Chondrocyte (in vitro differentiated cells): ENCODE measurements at places on chromosomes 6 and 20. TPM values are rescaled to one million over a fixed set of nuclear protein-coding genes. Genes with fewer than 3 reads are reported as not detected.
A peak's percentile ranks its signal among the peaks of the same experiment; 100 is the strongest.

Gene ZC2HC1B
- total RNA-seq = 0.46 TPM in 1 of 3 replicates, not detected in the others

- no peak for DNase-seq
Observed at GRCh38 chr20:8602389-8603116, 466.3 kb upstream of the PLCB4 start.

Gene CALHM6
- total RNA-seq = 1.9 to 3.6 TPM (median 2.7 TPM) in 3 replicates

GRCh38 chr20:64234291-64234791, 21.2 kb upstream of the PCMTD2 start:
- DNase-seq = peak; percentile 53

Gene LY6G6F
- total RNA-seq = not detected in 3 replicates

Gene BAG2
- total RNA-seq = 12.1 to 13.7 TPM (median 12.1 TPM) in 3 replicates

DNA sequence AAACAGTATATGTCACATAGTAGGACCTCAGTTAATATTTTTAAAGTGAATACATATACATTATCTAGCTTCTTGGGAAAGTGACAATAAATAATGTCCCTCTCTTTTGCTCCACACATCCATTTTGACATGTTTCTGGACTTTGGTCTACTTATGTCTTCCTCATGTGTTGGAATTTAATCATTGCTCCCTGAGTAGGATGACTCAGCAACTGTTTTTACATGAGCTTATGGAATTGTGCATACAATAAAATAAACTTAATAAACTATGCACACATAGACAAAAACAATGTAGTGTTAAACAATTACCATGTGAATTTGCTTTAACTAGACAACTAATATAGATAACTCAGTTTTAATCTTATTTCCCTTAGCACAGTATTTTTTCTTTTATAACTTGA, 503.8 kb downstream of the TFAP2B start:
- no peak for DNase-seq

GRCh38 chr20:57791966-57792365, 82.2 kb upstream of the PMEPA1 start:
- DNase-seq = no peak

Gene CDH4
- 0.48 to 1.1 TPM (median 0.99 TPM) in 3 replicates for total RNA-seq

GRCh38 chr20:58994390-58995159, 12.5 kb downstream of the CTSZ start:
- no peak for DNase-seq

DNA sequence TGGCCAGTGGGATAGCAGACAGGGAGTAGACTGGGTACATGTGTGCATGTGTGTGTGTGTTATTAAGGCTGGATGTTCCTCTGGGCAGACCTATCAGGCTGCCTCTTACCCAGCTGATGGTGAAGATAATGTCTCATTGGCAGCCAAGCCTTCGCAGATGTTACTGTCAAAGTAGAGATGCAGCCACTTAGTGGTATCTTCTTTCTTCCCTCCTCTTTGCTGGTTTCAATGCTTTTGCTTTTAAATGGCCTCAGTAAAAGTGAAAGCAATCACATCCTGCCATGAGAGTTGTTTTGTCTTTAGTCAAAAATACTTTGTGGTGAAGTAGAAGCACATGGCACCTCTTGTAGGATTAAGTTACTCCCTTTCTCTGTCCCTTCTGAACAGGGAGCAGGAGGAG, 57.5 kb downstream of the SNRNP48 start:
- DNase-seq = no peak

GRCh38 chr6:19210849-19211590, 626.1 kb upstream of the ID4 start:
- DNase-seq = no peak

Gene TSBP1
- not detected in 3 replicates for total RNA-seq

DNA sequence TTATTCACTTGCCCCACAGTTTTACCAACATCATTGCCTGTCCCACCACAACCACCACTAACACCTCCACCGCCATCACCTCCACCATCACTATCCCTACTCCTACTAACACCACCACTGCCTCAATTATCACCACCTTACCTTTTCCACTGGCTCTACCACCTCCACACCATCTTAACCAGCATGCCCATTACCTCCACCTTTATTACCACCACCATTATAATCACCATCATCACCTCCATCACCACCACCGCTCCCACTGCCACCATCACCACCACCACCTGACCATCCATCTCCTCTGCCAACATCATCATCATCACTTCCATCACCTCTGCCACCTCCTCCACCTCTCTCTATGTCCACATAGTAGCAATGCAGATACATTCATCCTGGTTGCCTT, 90.0 kb downstream of the SNAP25 start:
- no peak for DNase-seq

GRCh38 chr6:157516319-157517026, 135.5 kb downstream of the ZDHHC14 start:
- no peak for DNase-seq

Gene MICB
- total RNA-seq = 7.8 to 9.4 TPM (median 9.0 TPM) in 3 replicates

- DNase-seq = no peak
Observed at GRCh38 chr20:61030130-61030529, 221.9 kb upstream of the CDH4 start.

Gene ANKRD66
- not detected in 3 replicates for total RNA-seq

DNA sequence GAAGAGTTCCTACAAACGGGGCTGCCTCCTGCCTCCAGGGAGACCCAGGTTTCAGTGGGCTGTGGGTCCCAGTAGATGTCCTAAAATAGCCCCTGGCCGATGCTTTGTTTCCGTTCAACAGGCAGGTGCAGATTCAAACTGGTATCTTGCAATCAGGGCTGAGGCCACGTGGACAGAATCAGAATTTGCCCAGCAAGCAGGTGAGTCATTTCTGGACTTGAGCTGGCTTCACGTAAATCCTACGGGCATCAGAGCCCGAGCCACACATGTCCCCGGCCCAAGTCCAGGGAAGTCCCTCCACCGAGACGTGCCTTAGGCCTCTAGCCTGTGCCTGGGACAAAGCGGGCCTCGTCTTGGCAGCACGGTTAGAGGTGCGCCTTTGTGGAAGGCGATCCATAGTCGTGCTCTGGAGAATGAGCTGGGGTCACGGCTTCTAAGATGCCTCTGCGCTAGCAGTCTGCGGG, 101.6 kb upstream of the FRMD1 start:
- DNase-seq = no peak

Gene HCRTR2
- not detected in 3 replicates for total RNA-seq

Gene FAM162B
- not detected in 3 replicates for total RNA-seq

Gene CTAGE9
- total RNA-seq = not detected in 3 replicates

Gene MACROD2
- 2.7 to 4.8 TPM (median 3.2 TPM) in 3 replicates for total RNA-seq

Gene FRS3
- total RNA-seq = 3.0 to 3.8 TPM (median 3.3 TPM) in 3 replicates

DNA sequence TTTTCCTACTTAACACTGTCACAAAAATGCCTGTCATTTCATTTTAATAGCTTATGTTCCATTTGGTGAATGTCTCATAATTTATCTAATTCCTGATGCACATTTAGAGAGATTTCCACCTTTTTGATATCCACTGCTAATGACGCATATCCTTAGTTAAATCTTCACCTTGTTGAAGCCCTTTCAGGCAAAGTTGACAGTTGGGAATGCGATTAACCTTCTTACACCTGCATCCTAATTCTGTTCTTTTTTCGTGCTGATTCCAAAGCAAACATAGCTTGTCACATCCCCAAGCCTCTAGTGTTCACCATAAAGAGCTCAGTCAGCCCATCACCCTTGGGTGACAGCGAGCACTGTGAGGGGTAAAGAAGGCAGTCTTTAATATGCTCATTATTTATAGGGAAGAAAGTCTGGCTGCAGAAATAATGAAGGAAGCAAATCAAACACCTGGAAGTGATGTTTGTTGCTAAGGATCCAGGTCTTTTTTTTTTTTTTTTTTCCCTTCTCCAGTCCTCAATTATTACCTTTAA, 205.6 kb downstream of the DTNBP1 start:
- DNase-seq = no peak

- DNase-seq = no peak
Observed at GRCh38 chr6:24233813-24234442, 107.9 kb downstream of the NRSN1 start.

Gene HRH3
- not detected in 3 replicates for total RNA-seq

DNA sequence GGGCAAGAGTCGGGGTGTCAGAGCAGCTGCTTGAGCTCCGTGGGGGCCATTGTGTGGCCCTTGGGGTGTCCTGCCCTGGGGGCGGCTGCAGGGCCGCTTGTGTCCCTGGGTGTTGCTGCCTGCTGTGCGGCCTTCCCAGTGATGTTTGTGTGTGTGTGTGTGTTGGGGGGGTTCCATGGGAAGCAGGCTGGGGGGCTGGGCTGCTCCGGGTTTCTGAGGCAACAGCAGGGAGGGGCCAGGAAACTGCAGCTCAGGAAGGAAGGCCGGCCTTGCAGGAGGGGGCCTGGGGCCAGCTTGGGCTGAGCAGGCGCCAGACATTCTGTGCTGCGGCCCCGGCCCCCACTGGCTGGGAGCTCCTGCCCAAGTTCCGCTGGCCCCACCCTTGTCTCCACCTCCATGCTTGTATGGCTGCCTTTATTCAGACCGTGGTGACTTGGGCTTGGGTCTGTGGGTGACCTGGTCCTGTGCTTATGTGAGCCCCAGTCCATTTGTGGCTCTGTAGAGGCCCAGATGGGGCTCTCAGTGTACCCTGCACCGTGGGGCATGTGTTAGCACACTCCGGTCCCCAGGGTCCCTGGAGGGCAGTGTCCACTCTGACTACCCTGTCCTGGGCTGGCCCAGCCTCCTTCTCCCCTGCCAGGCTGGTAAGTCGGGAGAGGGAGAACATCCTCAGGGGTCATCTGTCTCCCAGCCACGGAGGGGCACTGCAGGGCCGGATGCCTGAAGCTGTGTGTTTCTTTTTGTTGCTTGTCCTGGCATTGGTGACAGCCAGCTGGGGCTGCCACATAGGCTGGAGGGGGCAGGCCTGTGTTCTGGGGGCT, 4.6 kb upstream of the SOX18 start:
- DNase-seq = no peak

GRCh38 chr6:134938896-134939295, 11.0 kb downstream of the ALDH8A1 start:
- DNase-seq = no peak

Gene MMP24
- 1.1 to 2.6 TPM (median 2.4 TPM) in 3 replicates for total RNA-seq

- no peak for DNase-seq
Observed at GRCh38 chr6:135657207-135657606, 159.7 kb upstream of the AHI1 start.

- no peak for DNase-seq
Observed at GRCh38 chr6:78511009-78511408, 356.3 kb upstream of the IRAK1BP1 start.

- DNase-seq = peak; percentile 82
Observed at GRCh38 chr6:169225887-169226286, 27.8 kb downstream of the THBS2 start.

Gene LY6G5B
- 10.2 to 14.3 TPM (median 11.7 TPM) in 3 replicates for total RNA-seq

GRCh38 chr6:108361312-108361932, 66.6 kb downstream of the AFG1L start:
- DNase-seq = no peak

GRCh38 chr6:166551754-166552495, 34.6 kb downstream of the RAMACL start:
- DNase-seq = no peak

- DNase-seq = no peak
Observed at GRCh38 chr6:144757299-144757698, 472.2 kb downstream of the UTRN start.

- no peak for DNase-seq
Observed at GRCh38 chr20:62424249-62425107, 2.9 kb downstream of the RBBP8NL start.

Gene PXT1
- total RNA-seq = not detected in 3 replicates

DNA sequence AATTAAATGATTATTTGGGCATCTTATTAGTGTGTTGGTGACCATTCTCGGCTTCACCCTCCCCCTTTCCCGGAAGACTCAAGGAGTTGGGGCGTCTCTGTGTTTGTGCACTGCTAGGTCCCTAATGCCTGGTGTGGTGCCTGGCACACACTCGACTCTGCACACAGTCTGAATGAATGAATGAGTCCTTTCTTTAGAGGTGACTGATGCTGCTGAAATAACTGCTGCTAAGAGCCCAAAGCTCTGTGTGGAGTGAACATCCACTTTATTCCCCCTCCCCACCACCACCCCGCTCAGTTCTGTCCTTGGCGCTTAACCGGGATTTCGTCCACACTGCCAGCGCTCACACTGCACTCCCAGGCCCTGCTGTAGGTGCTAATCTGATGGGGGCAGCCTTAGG, 1.2 kb upstream of the PHACTR3 start:
- DNase-seq = no peak

- DNase-seq = no peak
Observed at GRCh38 chr20:57482796-57483195, 42.1 kb downstream of the CTCFL start.

GRCh38 chr6:107770541-107770940, 53.6 kb downstream of the SCML4 start:
- DNase-seq = no peak

- no peak for DNase-seq
Observed at GRCh38 chr6:122511193-122511924, 39.8 kb upstream of the SERINC1 start.

- no peak for DNase-seq
Observed at GRCh38 chr6:85464260-85464644, 14.4 kb downstream of the NT5E start.

- peak; percentile 92 for DNase-seq
Observed at GRCh38 chr6:43972913-43973300, 154.3 kb downstream of the MRPL14 start.

DNA sequence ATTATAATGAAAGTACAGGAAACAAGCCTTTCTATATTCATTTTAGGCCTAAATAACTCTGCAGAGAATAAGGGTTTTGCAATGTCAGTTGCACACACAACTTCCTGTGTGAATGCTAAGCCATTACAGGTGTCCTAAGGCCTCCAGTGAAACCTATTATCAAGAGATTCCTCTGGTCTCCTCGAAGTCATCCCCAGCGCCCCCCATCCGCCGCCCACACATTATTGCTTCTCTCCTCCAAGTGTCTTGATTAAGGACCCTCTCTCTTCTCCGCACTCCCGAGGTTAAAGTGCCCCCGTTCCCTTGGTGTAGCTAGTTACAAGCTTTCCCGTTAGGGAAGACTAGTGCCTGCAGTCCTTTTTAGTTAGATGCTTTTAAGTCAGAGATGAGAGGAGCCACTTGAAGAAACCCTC, 1.3 kb downstream of the HIVEP2 start:
- no peak for DNase-seq

GRCh38 chr6:111159633-111160032, 72.3 kb downstream of the SLC16A10 start:
- DNase-seq = no peak

Gene ULBP2
- 7.7 to 15.1 TPM (median 13.9 TPM) in 3 replicates for total RNA-seq

DNA sequence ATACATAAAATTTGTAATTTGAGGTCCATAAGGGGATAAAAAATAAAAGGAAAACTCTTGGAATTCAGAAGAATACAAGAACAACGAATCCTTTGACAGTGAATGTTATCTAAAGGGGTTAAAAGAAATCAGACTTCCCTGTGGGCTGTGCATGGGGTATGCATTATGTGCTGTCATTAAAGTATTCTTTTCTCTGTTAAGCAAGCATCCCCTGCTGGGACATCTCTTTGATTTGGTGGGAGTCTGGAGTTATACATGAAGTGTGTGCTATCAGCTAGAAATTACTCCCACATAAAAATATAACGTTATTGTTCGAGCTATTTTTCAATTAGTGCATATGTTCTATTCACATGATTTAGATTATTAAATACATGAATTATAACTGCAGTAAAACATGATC, 195.2 kb downstream of the CENPW start:
- no peak for DNase-seq

DNA sequence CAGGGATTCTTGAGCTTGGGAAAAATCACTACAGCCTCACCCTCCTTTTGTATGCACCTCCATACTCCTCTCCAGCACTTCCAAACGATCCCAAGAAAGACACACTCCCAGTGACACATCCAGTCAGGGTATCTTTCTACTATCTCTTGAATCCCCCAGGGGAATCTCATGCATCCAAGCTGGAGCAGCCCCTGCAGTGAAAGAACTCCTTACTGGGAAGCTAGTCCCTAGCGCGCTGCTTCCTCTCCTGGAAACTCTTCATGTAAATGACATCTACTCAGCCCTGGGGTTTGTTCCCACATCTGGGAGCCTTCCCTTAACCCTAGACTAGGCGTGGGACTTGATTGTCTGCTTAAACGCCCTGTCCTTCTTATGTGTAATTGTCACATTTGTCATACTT, 329.1 kb upstream of the QKI start:
- no peak for DNase-seq
